ENCODE measurements at places on chromosomes 6 and 20.

DNA sequence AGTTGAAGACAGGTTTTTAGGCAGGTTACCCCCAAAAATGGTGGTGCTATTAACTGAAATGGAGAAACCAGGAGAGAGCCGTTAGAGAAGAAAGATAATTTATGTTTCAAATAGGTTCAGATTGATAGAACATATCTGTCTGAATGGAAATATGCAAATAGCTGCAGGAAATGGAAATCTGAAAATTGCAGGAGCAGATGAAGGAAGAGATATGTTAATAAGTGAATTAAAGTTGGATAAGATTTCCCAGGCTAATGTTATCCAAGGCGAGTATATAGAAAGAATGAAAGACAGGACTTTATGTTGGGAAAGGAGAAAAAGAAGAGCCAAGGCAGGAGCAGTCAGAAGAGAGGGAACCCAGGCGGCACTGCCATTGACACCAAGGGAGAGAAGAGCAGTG lies 365.6 kb downstream of the ARHGAP18 start:
- no peak for DNase-seq

GRCh38 chr20:51169813-51170212 lies 146.9 kb upstream of the KCNG1 start:
- no peak for DNase-seq

DNA sequence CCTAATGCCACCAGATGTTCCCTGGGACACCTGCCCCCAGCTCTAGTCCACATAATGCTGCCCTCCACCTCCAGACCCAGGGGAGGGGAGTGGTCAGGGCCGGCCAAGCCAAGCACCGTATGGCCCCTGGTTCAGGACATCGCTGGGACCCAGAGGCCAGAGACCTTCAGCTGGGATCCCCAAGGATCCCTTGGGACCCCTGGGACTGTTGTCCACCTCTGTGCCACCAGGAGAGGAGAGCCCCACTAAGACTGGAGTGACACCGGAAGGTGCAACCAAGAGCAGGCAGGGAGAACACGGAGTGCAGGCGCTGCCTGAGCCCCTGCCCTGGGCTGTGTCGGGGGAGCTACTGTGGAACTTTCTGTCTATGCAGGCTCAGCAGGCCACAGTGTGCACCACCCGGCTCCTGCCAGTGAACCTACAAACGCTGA lies 43.6 kb downstream of the CTCFL start:
- DNase-seq: no peak

DNA sequence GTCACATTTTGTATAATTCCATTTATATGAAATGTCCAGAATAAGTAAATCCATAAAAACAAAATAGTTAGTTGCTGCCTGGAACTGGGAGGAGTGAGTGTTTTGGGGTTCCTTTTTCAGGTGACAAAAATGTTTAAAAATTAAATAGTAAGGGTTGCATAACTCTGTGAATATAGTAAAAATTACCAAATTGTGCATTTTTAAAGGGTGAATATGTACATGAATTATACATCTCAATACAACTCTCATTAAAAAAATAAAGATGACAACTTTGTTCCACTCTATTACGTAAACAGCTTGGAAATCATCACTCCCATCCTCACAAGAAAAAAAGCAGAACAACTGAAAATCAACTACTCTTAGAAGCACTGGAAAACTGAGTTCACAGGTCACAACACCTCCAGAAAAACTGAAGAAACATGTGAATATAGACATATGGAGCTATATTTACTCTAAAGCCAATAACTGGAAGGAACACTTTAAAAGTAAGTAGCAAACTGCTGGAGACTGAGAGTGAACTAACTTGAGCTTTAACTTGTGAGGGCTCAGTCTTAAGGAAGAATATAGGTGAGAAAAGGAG lies 40.0 kb downstream of the RANBP9 start:
- DNase-seq: no peak

GRCh38 chr6:109237077-109237985 lies 142.0 kb downstream of the CEP57L1 start:
- peak; percentile 46 for DNase-seq

- no peak for DNase-seq
These were observed 15.3 kb downstream of the TRAF3IP2 start for GRCh38 chr6:111590209-111590980.

- DNase-seq: no peak
These were observed 40.6 kb upstream of the SAMD5 start for GRCh38 chr6:147467886-147468285.

- DNase-seq: no peak
These were observed 166.1 kb downstream of the CDKAL1 start for GRCh38 chr6:20700375-20700774.

DNA sequence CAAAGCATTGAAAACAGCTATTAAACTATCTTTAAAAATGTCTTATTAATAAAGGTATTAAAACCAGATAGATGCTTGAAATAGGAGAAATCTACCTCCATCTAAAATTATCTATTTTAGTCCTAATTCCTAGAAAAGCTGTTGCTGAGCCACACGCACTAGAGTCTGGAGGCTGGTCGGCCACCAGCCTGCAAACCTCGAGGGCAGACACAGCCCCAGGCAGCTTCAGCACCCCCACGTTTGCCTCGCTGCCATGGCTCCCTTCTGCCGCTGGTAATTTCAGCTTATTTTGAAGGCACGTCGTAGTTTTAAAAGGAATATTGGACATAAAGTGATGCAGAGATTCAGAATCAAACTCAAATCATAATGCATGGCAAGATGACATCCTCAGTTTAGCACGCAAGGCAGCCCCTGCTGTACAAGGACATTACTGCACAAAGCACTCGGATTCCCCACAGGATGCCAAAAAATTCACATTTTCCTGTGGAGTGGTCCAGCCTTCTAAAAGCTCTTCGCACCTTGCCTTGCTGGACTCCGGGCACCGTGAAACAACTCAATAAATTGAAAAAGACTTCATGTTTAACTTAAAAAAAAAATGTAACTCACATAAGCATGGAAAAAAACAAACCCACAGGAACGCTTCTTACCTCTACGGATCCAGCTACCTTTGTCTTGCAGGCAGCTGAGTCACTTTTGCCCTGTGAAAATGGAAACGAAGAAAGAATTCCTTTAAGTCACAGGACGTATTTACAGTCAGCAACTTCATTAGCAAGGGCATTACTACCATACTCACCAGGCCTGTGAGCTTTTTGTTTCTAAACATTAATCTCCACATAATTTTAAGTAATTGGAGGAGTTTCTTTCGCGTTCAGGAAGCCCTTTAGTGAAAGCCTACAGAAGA lies 143.4 kb upstream of the RPS6KA2 start:
- DNase-seq: no peak

DNA sequence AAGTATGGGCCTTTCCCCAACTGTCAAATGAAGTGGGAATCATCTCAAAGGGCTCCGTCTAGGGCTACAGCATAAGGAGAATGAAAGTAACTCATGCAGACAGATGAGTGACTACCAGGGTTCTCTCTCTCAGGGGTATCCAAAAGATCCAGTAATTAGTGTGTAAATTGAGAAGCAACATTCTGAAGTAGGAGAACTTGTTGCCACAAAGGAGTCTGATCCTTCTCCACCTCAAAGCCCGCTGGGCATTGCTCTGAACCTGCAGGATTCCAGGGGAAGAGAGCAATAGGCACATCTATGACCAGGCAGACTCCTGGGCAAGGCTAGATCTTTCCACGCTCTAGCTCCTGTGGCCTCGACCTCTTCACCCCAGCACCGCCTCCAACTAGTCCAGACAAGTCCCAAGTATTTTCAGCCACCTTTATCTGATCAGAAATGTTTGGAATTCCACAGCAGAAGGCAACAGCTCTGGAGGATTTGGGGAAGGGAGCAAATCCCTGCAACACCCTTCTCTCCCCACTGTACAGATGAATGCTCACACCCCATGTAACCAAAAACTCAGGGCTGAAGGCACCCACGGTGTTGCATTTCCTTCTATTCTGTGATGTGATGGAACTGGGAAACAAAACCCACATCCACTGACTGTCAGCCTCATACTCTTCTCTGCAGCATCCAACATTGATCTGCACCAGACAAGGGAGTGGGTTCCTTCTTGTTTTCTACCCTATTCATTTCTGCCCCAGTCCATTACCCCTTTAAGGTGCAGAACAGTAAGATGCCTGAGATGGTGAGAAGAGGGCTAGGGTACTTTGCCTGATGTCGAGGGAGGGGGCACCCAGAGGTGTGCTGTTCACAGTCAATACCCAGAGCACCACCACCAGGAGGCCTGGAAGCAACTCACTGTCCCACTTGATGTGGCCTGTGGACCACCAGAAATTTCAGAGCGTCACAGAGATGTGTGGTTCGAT lies 41.0 kb downstream of the COX4I2 start:
- DNase-seq: peak; percentile 56

- no peak for DNase-seq
These were observed 608.6 kb upstream of the MARCKS start for GRCh38 chr6:113248532-113248931.

DNA sequence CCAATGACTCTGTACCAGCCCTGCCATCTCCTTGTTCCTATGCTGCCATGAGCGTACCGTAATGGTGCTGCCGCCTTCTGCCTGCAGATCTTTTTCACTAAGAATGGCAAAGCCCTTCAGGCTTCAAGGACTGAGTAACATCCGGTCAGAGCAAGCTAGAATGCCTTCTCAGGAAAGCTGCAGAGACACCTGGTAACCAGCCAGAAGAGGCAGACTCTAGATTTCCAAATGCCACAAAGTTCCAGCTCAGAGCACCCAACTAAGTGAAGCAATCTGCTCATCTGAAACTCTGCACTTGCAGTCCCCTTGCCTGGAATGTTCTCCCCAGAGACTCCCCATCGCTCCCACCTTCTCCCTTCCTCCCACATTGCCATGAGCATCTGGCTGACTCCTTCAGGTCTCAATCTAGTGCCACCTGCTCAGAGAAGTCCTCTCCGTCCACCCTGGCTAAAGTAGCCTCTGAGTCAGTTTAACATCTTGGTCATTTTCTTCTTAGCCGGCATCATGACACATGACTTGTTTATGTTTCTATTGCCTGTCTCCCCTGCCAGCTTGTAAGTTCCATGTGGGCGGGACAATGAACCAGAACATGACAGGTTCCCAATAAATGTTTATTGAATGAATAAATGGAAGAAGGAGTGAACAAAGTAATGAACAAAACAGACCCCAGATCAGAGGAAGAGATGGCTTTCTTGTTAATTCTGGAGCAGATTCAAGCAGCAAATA lies 6.9 kb upstream of the OCSTAMP start:
- DNase-seq: no peak

GRCh38 chr6:103554911-103555310 lies 1304.8 kb downstream of the HACE1 start:
- no peak for DNase-seq

DNA sequence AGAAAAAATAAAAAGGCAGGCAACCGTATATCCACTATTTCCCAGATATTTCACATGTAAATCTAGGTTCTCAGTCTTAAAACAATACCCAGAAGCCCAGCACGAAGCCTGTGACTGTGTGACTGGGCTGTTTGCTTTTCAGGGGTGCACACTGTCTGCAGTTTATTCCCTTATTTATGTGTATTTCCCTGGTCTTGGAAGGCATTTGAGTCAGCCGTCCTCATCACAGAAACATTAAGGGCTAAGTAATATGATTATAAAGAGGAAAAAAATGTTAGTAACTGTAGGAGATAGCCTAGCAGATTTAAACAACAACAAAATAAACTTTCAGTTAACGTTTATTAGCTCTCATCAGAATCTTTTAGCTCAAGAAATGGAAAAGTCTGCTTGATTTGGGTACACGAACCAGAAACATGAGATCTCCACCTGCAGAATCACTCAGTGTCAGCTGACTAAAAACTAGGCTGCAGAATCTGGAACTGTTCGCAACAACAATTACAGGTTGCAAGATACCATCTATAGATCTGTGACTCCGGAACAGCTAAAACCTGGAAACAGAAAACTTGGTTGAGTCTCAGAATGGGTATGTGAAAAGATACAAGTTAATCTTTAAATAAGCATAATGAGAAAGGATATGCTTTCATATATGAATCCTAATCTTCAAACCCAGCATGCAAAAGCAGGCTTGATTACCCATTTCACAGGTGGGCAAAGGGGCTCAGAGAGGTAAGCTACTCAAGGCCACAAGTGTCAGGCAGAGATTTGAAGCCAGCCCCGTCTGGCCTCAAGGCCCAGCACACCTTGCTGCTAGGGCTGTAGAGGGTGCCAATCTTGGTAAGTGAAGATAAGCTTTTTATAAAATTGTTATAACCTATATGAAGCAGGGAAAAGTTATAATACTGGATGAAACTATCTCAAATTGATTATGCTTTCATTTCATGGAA lies 21.1 kb downstream of the GCLC start:
- no peak for DNase-seq

- no peak for DNase-seq
These were observed 96.7 kb downstream of the FYN start for GRCh38 chr6:111776236-111777221.

- no peak for DNase-seq
These were observed 16.2 kb downstream of the ADGRB3 start for GRCh38 chr6:68651011-68651985.

DNA sequence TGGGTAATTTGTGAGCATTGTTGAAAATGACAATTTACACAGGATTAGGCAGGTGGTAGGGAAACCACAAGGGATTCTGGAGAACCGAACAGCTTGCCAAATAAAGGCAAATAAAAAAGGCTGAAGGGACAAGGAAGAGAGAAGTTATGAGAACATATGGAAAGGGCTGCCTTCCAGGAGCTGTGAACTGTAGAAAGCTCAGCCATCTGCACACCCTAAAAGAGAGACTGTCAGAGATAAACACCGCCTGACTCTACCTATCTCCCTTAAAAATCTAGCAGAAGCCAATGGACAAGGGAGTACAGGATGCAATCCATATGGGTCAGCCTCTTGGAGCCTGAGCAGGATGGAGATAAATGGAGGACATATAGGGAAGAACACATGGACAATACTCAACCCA lies 12.7 kb upstream of the SLC17A1 start:
- no peak for DNase-seq

DNA sequence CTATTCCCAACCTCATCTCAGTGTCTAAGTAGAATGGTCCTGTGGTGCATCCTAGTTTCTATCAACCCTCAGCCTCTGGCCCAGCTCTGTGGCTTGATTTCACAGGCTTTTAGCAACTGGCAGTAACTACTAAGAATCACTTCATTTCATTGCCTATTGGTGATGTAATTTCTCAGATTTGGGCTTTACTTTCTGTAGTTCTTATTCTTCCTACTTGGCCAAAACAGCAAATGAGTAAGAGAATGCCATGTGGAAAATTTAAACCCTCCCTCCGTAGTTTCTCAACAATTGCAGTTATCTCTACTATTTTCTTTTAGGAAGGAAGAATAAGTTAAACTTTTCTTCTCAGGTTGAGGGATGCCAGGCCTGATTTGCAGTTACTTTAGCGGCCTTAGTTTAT lies 387.3 kb downstream of the CDKAL1 start:
- no peak for DNase-seq

GRCh38 chr6:125827788-125828320 lies 37.1 kb downstream of the NCOA7 start:
- no peak for DNase-seq

GRCh38 chr6:30752157-30752927 lies 8.0 kb upstream of the IER3 start:
- peak; percentile 99 for DNase-seq

DNA sequence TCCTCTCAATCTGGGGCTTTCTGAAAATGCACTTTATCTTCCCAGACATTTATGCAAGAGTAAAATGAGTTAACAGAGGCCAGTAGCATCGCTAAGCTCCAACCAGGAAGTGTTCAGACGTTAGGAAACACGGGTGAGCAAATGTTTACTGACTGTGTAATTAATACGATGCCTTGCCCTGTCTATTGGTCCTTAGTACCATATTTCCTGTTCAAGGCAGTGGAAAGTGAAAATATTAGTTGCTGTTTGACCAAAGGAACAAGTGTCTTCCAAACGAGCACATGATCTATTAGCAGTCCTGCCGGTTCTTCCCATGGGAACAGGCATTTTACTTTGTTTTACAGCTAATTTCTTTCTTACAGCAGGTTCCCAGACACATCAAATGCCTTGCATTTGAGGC lies 311.1 kb upstream of the JAG1 start:
- no peak for DNase-seq

All from LoVo (cell line).